ENCODE measurements at places on chromosomes 11 and 22. TPM values are rescaled to one million over a fixed set of nuclear protein-coding genes. Genes with fewer than 3 reads are reported as not detected.

DNA sequence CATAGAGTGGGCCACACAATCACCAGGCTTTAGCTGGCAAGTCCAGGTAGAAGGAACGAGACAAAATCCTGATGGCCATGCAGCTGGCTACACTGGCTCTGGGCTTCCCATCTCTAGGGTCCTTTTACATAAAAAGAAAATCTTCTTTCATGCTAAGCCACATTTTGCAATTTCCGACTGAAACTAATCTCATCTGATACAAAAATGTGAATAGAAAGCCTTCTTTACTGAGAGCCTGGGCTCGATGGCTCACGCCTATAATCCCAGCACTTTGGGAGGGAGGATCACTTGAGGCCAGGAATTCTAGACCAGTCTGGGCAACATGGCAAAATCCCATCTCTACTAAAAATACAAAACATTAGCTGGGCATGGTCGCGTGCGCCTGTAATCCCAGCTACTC, 67.2 kb downstream of the MICAL3 start:
- no peaks in the 10 kb centered on the region for H3K27me3 ChIP-seq
- H3K4me1 ChIP-seq = no peaks in the 10 kb centered on the region
- H3K4me3 ChIP-seq = no peak overlapping the region

DNA sequence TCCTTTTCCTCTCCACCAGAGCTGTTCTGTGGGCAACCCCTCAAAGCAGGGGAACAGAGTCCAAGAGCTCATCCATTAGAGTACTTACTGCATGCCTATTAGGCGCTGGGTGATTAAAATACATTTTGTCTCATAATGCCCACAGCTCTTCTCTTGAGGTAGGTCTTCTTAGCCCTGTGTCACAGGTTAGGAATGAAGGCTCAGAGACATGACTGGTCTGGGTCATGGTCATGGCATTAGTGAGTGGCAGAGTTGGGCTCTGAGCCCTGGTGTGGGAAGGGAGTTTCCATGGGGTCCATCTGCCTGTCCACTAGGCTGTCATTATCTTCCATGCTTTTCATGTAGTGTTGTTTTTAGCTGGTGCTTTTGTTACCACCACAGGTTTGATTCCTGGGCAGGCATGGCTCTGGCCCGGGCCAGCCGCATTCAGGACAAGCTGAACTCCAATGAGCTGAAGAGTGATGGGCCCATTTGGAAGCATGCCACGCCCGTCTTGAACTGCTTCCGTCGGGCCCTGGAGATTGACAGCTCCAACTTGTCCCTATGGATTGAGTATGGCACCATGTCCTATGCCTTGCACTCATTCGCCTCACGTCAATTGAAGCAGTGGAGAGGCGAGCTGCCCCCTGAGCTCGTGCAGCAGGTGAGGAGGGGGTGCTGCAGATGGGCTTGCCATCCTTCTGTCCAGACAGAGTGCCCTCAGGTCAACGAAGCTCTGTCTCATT, 76.1 kb downstream of the CABIN1 start:
- H3K4me3 ChIP-seq = no peak overlapping the region
- DNase-seq = no peak
- H3K4me1 ChIP-seq = no peaks in the 10 kb centered on the region
- H3K27me3 ChIP-seq = no peaks in the 10 kb centered on the region
- H3K36me3 ChIP-seq = peaks cover 29% of the 10 kb centered on the region
- H3K27ac ChIP-seq = no peak overlapping the region

- DNase-seq = peak; percentile 79
- no peaks in the 10 kb centered on the region for H3K27me3 ChIP-seq
- H3K36me3 ChIP-seq = no peaks in the 10 kb centered on the region
- no peak overlapping the region for H3K27ac ChIP-seq
- H3K4me1 ChIP-seq = peaks cover 12% of the 10 kb centered on the region
Measured at GRCh38 chr22:30000566-30000965, 79.7 kb upstream of the HORMAD2 start.

GRIA4 gene
- 0.53 TPM for total RNA-seq

MMP13 gene
- total RNA-seq = 3.9 TPM

OR5P2 gene
- 1.4 TPM for total RNA-seq

Measured in astrocyte (in vitro differentiated cells and primary cell).